GM12865 (cell line): ENCODE measurements at places on chromosomes 1 and 21.

DNA sequence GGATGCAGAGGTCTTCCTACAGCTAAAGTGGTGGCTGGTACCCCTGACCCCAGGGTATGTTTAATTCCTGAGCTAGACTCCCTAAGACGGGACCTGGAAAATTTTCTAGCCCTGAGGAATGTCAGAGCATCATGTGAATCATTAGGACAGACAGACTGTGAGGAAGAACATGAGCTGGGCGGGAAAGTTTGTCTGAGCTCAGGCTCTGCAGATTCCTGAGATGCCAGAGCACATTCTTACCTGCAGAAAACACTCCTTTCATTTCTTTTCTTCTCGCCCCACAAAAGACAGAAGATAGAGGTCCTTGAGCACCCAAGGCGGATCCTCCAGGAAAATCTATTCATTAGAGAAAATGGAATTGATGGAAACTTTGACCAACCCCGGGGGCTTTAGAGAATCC, 6.5 kb downstream of the CAPN2 start:
- DNase-seq: no peak

GRCh38 chr1:205530116-205530515, 25.6 kb downstream of the CDK18 start:
- no peak for DNase-seq

GRCh38 chr1:243554686-243555085, 295.4 kb downstream of the AKT3 start:
- no peak for DNase-seq

DNA sequence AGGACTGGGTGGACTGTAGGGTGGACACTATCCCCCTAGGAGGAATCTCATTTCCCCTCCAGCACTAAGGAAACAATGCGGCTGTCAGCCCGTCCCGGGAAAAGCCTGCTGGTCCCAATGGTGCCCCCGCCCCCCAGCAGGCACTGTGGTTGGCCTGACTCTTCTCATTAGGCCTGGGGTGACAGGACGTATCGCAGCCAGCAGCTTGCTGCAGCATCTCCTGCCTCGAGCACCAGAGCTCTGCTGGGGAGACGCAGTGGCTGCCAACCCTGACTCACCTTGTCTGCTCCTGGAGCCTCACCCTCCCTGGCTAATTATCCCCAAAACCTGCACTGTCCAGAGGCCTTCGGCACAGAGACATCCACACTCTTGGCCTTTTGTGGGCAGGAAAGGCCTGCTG, 115.1 kb upstream of the GJB5 start:
- no peak for DNase-seq

DNA sequence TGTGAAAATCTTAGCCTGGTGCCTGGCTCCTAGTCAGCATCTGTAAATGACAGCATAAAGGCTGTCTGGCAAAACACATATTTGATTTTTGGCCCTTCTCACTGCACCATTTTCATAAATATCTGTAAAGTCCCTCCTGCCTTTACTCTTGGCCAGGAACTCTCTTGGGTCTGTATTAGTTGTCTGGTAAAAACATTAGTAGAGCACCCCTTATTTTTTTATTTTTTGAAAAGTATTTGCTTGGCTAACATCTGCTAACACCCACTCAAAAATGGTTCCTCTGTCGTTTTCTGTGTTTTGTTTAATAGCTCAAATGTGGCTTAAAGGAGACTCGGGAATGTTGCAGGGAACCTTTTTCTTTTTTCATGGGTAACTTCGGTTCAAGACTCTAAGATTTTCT, 293.4 kb downstream of the HMCN1 start:
- no peak for DNase-seq

GRCh38 chr1:83970114-83970513, 28.8 kb downstream of the TTLL7 start:
- DNase-seq: no peak

GRCh38 chr1:100506217-100506616, 31.7 kb upstream of the GPR88 start:
- no peak for DNase-seq

GRCh38 chr1:33949570-33949969, 85.7 kb downstream of the HMGB4 start:
- no peak for DNase-seq

- DNase-seq: no peak
Observed at GRCh38 chr1:183365676-183366075, 52.5 kb downstream of the NMNAT2 start.

DNA sequence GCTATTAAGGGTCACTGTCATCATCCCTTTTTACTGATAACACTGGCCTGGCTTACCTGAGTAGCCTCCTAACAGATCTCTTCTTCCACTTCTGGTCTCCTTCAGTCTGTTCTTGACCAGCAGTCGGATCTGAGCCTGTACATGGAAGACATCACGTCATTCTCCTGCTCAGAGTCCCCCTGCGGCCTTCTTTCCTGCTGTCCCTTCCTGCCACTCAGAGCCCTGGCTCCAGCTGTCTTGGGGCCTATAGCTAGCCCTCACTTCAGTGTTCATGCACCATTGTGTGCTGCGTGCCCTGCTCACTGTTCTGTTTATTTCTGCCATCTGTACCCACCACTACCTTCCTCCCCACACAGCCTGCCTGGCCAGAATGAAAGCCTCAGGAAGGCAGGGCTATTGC, 8.4 kb downstream of the ADARB1 start:
- DNase-seq: no peak

DNA sequence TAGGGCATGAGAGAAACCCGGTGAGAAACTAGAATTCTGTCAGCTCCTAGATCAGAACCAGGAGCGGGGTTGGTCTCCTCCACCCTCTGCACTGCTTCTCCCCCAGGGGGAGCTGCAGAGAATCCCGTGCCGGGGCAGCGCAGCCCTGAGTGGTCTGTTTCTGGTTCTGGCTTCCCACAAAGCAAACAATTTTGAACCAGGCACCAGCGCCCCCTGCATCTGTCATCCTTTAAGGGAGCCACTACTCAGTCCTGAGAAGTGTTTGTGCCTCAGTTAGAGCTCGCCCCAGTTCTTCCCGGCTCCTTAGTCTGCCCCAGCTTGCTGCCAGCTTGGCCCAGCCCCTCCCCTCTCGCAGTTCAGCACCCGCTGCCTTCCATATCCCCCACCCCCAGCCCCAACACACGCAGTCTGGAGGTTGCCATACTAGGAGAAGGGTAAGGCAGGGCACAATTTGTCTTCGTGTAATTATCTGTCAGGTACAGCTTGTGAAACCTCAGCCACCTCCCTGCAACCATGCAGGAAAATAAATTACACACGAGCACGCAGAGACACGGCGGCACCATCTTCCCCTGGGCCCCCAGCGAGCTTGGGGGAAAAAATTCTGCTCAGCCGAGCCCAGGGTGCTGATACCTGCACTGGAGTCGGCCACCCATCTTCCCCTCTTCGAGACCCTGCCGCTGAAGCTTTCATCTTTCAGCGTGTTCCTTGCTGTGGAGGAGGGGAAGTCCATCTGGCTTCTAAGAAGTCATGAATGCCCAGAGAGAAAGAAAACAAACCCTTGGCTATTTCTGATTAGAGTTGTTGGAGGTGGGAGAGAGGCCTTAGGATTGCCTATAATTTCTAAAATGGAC, 62.6 kb upstream of the CD1D start:
- peak; percentile 4 for DNase-seq

DNA sequence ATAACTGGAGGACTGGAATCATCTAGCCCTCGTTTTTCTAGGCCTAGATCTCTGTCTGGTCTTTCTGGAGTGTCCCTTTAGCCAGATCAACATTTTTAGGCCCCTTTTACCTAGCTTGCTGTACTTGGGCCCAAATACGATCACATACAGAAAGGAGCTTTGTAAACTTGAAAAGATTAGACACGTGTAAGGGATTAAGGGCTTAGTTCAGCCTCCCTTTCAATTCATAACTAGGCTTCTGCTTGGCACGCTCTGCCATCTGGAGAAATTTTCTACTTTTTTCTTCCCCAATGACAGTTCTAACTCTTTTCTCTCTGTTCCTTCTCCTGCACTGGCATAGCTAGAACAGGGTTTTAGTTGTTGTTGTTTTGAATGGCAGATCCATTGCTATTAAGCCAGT, 153.3 kb upstream of the BEND5 start:
- no peak for DNase-seq

- DNase-seq: no peak
Observed at GRCh38 chr1:222798116-222798515, 16.7 kb upstream of the DISP1 start.

DNA sequence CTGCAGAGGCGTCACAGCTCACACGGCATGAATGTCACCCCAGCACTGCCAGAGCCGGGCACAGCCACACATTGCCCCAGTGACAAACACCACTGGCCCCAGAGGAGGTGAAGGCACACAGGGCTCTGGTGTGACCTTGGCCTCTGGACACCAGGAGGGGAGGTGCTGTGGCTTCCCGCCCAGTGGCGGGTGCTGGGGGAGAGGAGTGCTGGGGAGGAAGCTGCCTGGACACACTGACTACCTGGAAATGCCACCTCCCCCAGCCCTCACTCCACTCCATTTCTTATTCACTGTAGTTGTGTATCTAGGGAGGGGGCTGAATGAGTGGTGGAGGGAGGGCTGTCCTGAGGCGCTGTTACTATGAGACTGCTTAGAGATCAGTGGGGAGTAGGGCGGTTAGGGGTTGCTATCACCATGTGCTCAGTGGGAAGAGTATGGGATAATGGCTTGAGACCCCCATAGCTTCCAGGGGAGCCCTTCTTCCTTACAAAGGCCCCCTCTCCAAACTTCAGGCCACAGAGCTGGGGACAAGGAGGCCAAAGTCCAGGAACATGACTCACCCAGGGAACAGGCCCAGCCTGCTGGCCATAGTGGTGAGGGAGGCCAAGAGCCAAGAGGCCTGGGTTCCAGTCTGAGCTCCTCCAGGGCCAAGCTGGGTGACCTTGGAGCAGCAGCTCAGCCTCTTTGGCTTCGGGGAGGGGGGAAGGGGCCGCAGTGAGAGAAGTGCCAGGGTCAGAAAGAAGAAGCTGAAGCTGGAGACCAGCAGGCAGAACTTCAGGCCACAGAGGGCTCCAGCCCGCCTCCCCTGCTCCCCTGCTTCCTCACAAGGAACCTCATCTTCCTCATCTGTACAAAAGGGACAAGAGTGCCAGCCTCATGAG, 40.1 kb downstream of the AHDC1 start:
- DNase-seq: no peak

DNA sequence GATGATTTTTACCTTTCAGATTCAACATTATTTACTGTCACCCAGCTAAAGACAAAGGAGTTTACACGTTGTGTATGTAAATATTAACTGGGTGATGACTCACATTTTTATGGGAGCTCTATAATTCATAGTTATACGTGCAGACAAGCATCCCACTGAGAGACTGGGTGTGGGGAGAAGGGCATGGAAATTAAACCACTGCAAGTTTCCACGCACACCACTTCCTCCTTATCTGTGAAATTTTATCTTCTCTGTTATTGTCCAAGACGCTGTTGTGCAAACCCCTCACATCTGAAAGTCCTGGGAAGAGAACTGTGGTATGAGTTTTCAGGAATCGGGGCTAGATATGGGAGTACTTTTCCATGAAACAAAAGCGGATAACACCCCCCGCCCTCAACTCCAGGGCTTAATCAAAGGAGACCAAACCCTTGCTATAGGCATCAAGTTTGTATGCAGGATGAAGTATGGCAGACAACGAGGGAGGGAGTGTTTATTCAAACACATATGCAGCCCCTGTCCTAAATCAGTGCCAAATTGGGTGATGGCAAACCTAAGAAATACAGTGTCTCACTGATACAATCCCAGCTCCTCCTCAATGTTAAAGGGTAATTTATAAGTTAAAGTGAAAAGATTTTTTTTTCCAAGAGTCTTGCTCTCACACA, 23.3 kb upstream of the DPT start:
- DNase-seq: no peak

DNA sequence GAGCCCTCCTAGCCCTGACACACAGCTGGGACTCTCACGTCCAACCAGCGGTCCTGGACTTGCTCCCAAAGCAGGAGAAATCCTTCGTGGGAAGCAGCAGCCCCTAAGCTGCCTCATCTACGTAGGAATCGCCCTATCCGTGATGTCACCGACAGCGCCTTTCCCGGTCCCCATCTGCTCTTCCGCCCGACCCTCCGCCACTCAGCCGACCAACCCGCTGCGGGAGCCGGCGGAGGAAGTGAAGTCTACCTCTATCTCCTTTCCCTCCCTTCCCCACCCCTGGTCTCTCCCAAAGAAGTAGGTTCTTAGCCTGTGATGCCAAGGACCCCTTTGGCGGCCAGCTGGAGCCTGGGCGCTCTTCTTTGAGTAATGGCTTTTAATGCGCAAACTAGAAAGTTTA, 272.1 kb downstream of the FAM72C start:
- DNase-seq: no peak

DNA sequence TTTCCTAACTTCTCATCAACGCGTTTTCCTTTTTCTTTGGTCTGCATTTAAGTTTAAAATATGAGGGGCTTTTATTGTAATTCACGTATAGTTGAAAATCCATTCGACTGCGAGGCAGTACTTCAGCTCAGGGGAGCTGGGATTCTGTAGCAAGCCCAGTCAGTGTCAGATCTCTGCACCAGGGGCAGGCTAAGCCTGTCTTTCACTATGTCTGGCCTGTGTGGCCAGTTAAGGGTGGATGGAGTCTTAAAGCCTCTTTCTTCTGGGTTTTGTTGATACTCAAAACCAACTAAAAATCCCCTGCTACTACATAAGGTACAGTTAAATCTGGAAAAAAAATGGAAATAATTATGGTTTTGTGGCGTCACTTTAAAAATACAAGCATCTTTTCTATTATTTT, 124.7 kb downstream of the TYW3 start:
- no peak for DNase-seq

- DNase-seq: no peak
Observed at GRCh38 chr21:14541841-14542490, 4.1 kb downstream of the SAMSN1 start.

DNA sequence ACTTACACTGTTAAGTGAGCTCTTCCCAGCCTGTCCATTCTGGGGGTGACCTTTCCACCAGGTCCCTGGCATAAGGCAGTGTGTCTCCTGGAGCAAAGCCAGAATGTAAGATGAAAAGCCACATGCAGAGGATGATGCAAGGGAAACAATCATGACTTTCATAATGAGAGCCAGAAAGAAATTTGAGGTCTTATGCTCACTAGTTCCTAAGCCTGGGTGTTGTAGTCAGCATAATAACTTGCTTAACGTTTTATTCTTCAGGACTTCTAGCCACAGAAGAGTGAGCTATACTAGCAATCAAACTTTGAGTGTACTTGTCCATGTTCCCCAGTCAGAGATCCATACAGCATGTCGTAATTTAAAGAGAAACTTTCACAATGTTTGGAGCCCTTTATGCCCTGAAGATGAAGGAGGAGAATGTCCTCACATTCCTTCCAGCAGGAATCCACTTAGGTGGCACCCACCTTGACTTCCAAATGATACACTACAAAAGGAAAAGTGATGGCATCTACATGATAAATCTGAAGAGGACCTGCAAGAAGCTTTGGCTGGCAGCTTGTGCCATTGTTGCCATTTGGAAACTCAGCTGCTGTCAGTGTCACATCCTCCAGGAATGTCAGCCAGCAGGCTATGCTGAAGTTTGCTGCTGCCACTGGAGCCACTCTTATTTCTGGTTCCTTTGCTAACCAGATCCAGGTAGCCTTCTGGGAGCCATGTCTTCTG, 60.5 kb upstream of the FOXD3 start:
- DNase-seq: no peak

DNA sequence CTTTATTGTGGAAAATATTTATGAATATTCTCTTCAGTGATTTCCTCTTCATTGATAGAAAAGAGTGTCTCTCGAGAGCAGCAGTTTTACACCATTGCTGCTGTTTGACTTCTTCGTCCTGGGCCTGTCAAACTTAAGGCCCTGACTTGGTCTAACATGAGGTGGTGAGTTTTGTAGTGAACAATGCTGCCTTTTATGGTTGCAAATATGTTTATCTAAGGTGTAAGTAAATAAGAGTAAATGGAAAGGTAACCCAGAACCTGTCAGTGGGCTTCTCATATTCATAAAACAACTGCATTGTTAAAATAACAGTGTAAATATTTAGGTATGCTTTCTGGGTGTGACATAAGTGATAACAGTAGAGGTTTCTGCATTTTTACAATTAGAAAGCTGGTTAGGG, 62.8 kb upstream of the SCCPDH start:
- DNase-seq: no peak
